ENCODE measurements at places on chromosomes 5 and 9.

DNA sequence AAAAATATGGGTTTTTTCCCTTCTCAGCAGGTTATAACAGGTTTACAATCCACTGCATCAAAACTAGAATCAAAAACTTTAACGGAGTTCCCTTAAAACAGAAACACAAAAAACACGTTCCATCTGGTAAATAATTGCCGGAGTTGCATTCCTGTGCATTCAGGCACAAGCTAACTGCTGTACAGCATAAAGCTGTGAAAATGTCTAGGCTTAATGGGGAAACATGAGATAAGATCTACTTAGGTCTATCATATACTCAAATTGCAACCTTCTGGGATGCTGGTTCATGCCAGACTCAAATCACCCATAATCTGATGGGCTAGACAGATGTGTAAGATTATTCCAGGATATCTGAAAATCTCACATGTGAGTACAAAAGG, 265.3 kb downstream of the DOCK8 start:
- H3K4me1 ChIP-seq = no peaks in the 10 kb centered on the region
- no peak for DNase-seq
- no peaks in the 10 kb centered on the region for H3K36me3 ChIP-seq
- peaks cover 9% of the 10 kb centered on the region for H3K27me3 ChIP-seq
- H3K4me3 ChIP-seq = no peak overlapping the region

DNA sequence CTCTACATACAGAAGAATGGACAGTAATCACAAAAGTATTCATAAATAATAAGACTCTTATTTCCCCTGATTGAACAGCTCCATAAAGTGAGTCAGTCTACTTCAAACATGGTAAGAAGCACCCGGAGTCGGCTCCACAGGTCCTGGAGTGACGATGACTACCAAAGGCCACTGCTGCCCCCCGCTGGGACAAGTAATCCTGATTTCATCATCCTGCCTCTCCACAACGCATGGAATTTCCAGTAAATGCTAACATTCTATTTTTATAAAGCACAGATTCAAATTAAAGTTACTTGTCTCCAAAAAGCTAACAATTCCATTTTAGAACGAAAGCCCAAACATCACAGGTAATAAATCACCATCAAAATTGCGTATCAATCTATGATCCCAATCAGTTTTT, 16.2 kb downstream of the ATPSCKMT start:
- no peak overlapping the region for H3K4me3 ChIP-seq
- H3K27me3 ChIP-seq = no peaks in the 10 kb centered on the region
- DNase-seq = peak; percentile 38
- H3K36me3 ChIP-seq = peaks cover 45% of the 10 kb centered on the region

DNA sequence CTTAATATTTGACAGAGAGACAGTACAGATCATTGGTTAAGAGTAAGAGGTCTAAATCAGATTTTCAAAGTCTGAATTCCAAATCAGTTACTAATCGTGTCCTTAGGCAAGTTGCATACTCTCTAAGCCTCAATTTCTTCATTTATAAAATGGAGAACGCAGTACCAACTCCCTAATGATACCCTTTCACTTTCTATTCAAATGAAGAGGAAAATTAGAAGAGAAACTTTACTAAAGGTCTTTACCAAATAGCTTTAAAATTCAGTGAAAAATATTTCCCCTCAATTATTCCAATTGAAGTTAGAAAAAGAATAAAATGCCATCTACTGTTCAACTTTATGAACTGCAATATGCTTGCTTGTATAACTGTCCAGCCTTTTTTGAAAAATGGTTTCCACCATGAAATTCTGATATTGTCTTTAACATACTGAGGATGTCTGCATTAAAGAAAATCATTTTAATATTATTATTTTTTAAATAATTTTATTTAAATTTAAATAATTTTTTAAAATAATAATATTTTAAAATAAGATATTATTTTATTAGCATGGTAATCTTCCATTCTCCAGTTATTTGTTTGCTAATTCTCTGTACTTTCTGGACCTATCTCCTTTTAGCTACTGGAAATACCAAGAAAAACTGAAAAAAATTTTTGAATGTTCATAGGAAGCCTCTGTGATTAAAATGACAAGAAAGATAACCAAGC, 36.0 kb downstream of the POC5 start:
- no peaks in the 10 kb centered on the region for H3K4me1 ChIP-seq
- no peak overlapping the region for H3K27ac ChIP-seq
- peaks cover 31% of the 10 kb centered on the region for H3K36me3 ChIP-seq
- H3K27me3 ChIP-seq = no peaks in the 10 kb centered on the region

- no peak overlapping the region for H3K4me3 ChIP-seq
- no peaks in the 10 kb centered on the region for H3K36me3 ChIP-seq
- H3K27ac ChIP-seq = no peak overlapping the region
- H3K4me1 ChIP-seq = no peaks in the 10 kb centered on the region
- H3K27me3 ChIP-seq = no peaks in the 10 kb centered on the region
Observed at GRCh38 chr9:30661925-30662324, 1722.5 kb upstream of the ACO1 start.

- H3K27me3 ChIP-seq = peaks cover 38% of the 10 kb centered on the region
- H3K27ac ChIP-seq = no peak overlapping the region
- no peak for DNase-seq
- H3K4me3 ChIP-seq = no peak overlapping the region
- H3K36me3 ChIP-seq = no peaks in the 10 kb centered on the region
Observed at GRCh38 chr5:5540065-5540464, 117.6 kb downstream of the ICE1 start.

Data from K562 (cell line).